Stimulated activated CD8-positive, alpha-beta memory T cell treated with anti-CD3 and anti-CD28 coated beads, Interleukin-4, amount 100 ng/mL, for 1 hour (primary cell): ENCODE measurements at places on chromosomes 16 and 17.

GRCh38 chr17:55427587-55427882, 5.9 kb upstream of the MMD start:
- DNase-seq, result no peak

DNA sequence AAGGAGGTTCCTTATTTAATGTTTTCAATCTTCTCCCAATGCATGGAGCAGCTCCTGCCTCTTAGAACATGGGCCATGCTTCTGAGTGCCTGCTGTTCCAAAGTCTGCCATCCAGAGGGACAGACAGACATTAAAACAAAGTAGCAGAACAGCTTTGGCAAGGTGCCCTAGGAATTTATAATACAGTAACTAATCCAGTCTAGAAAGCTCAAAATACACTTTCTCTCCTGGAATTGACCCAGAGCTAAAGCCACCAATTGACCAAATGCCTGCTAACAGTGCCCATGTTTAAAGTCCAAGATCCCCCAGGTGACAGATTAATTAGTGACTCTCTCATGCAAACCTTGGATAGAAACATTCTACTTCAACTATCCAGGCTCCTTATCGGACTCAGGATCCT, 11.1 kb upstream of the CHRNE start:
- no peak for DNase-seq

DNA sequence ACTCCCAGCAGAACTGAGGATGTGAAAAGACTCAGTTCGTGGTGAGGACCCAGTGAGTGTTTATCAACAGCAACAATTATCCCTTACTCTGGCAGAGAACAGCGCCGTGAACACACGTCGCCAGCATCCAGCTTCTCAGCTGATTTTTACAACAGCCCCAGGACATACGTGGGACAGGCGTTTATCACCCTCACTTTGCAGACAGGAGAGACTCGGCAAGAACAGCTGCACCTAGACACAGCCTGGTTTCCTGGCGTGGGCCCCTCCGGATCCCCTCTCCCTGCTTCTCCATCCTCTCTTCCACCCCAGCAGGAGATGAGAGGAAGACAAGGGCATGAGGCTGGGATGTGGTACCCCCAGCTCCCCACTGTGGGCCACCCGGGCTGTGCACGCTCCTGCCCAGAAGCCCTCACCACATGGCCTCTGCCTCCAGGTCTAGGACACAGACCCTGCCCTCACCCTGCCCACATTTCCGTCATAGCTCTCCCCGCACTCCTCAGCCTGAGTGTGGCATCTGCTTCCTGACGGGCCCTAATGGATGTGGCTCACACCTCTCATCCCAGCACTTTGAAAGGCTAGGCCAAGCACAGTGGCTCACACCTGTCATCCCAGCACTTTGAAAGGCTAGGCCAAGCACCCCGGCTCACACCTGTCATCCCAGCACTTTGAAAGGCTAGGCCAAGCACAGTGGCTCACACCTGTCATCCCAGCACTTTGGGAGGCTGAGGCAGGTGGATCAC, 17.5 kb downstream of the ABR start:
- DNase-seq, result no peak

DNA sequence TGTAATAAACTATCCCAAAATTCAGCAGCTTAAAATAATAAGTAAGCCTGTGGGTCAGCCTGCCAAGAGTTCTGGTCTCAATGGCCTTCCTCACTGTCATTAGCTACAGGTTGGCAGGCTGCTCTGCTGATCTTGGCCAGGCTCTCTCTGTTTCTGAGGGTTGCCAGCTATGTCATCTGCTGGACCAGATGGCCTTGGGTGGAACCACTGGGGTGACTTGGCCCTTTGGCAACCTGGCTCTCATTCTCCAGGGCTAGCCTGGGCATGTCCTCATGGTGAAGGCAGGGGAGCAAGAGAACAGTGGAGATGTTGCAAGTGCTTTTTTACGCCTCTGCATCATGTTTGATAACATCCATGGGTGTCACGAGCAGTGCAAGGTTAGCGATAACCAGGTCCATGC, 13.9 kb downstream of the ITGAM start:
- DNase-seq, result no peak

- DNase-seq, result no peak
Measured at GRCh38 chr16:73015612-73016487, 32.1 kb downstream of the ZFHX3 start.

- DNase-seq, result no peak
Measured at GRCh38 chr17:74641224-74641957, 17.9 kb upstream of the CD300E start.

- no peak for DNase-seq
Measured at GRCh38 chr17:4463818-4464476, 30.2 kb downstream of the SPNS3 start.
